Fibroblast of skin of left quadriceps (primary cell): ENCODE measurements at places on chromosomes 3 and 15.

DNA sequence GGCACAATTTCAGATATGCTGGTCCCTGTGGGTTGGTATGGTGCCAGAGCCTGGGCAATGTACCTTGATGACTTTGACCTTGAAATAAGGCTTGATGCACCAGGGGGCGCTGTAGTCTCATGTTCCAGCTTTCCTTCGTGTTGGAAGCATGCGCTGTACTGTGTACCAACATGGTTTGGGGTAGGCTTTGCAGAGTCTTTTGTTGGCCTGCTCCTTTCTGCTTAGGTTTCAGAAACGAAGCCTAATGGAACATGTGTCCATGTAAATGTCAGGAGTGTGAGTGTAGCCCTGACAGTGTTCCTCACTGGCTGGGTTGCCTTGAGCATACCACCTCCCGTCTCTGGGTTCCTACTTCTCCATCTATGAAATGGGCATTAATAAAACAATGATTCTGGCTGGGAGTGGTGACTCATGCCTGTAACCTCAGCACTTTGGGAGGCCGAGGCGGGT, 3.6 kb upstream of the CCR4 start:
- DNase-seq: peak; percentile 56

DNA sequence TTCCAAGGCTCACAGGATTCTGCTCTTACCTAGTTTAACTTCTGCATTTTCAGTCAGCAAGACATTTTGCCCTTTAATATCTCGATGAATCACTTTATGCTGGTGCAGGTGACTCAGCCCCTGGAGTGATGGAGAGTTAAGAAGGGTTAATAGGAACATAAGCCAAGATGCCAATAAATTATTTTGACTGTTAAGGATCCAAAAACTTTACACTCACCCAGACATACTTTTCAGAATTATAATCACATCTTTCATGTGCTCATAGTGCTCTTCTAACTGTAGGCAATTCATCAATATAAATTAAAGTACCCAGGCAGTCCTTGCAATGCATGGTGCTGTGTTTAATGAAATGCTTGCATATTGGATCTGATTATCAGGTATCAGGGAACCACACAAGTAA, 164.1 kb upstream of the SLC2A2 start:
- DNase-seq: no peak

DNA sequence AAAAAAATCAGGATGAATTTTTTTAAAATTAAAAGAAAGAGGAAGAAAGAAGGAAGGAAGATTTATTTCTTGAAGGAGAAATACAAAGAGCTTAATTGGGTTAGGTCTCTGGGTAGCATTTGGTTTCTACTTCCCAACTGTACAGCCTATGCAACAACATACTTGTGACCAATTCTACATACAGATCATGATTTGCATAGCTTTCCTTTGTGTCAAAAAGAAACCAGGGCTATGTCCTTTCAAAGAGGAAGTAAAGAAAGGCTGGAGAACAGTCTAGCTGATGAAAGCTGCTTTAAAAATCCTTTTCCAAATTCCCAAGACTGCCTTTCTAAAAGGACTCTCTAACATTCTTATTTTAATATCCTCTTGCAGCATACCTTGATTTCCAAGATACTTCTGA, 6.1 kb upstream of the HGD start:
- peak; percentile 60 for DNase-seq

DNA sequence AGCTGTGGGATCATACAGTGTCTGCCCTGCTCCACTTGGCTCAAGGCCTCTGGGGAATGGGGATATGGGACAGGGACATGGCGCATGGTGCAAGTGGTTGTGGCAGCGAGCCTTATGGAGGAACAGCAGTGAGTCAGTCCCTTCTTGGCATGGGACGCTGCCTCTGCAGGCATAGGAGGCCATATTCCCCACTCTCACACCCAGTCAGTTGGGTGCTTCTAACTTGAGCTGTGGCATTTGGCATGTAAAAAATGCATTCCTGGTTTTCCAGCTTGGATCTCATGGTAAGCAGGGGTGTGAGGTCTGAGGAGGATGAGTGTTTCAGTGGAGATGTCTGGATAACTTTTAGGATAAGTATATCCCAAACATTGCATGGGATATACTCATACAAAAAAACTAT, 31.6 kb upstream of the UBE2Q2 start:
- DNase-seq: no peak

DNA sequence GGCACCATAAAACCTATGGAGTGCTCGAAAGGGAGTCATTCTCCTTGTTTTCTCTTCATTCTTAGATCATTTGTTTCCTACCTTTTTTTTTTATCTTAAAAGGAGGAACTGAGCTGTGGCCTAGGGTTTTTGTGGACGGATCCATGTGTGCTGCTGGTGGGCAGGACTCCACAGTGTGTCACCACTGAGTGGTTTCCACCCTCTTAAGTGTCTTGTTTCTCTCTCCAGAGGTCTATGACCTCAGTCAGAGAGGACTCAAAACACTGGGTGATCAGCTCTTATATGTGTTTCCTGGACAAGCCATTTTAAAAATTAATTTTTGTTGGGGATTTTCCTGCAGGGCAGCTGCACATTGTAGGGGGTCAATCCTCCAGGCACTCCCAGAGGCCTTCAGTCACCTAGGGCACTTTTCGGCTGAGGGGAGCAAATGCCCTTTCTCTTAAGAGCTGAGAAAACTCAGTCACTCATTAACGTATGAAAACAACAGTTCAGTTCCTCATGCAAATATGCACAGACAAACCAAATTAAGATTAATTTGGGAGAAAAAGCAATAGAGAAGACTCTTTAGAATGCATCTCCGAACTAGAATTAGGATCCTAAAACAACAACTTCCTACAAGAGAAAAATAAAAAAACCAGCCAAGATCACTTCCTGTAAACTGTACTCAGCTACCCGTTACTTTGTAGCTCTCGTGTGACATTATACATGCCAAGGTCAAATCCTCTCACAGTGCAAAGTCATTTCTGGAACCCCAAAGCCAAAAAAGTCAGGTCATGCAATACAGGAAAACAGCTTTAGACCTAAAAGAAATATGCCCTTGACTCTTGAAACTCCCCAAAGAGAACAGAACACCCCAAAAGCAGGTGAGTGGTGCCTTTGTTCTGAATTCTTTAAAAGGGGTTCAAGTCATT, 27.6 kb upstream of the FAM3D start:
- DNase-seq: no peak

- no peak for DNase-seq
Measured at GRCh38 chr15:78682004-78682651, 41.1 kb upstream of the CHRNB4 start.

- peak; percentile 76 for DNase-seq
Measured at GRCh38 chr3:15636028-15636709, 34.6 kb downstream of the BTD start.

DNA sequence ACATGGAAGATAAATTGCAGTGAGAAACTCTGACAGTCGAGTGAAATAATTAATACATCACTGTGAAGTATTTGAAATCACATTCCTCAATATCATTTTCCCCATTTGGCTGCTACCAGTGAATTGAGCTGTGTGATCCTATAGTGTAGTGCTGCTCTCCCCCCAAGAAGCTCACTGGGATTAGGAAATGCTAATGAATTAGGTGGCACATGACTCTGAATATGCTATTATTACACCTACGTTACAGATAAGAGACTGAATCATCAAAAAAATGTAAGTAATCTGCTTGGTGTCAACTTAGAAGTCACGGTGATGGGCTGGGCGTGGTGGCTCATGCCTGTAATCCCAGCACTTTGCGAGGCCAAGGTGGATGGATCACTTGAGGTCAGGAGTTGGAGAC, 34.7 kb upstream of the SYNM start:
- no peak for DNase-seq

DNA sequence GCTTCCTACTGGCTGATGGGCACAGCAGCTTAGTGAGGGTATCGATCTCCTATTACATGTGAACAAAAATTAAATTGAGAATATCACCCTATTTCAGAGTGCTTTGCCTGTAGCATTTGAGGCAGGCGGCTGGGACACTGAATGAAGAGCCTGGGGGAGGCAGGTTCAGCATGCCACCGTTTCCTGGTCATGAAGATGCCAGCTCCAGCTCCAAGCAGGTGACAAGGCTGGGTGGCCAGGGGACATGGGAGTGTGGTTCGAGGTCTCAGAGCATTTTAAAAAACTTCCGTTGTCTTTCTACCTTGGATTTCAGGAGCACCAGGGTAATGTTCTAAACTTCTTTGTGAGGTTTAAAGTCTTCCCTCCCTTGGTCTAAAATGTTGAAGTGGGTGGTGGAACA, 158.2 kb downstream of the RPLP1 start:
- no peak for DNase-seq

DNA sequence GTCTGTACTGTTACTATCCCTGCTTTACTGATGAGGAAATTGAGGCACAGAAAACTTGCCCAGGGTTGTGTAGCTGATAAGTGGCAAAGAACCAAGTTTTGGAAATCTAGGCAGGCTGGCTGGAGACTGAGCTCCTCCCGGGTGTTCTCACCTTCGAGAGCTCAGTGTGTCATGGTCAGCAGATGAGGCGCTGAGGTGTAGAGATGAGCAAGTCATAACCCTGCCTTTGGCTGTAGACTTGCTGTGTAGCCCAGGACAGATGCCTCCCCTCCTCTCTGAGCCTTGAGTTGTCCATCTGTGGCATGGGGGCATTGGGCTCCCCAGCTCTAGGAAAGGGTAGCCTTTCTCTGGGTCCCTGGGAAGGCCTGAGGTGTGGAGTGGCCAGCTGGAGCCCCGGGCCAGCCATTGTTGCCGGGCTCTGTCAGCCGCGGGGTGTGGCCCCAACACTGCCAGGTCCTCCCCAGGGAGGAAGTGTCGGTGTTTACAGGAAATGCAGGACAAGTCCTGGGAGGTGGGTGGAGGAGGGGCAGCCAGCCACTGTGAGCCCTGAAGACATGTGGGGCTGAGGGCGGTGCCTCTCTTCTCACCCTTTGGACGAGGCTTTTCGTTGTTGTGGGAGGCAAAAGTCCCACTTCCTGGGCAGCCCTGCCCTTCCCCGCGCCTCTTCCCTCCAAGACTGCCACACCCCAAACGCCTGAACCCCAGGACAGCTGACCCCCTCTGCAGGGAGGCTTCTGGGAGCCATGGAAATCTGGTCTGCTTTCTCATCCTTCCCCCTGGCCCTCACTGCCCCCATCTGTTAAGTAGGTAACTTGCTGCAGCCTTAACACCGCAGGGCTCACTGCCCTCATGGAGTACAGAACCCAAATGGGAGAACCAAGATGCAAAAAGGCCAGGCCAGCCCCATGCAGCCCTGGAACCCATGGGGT, 29.1 kb downstream of the FGD5 start:
- DNase-seq: no peak

DNA sequence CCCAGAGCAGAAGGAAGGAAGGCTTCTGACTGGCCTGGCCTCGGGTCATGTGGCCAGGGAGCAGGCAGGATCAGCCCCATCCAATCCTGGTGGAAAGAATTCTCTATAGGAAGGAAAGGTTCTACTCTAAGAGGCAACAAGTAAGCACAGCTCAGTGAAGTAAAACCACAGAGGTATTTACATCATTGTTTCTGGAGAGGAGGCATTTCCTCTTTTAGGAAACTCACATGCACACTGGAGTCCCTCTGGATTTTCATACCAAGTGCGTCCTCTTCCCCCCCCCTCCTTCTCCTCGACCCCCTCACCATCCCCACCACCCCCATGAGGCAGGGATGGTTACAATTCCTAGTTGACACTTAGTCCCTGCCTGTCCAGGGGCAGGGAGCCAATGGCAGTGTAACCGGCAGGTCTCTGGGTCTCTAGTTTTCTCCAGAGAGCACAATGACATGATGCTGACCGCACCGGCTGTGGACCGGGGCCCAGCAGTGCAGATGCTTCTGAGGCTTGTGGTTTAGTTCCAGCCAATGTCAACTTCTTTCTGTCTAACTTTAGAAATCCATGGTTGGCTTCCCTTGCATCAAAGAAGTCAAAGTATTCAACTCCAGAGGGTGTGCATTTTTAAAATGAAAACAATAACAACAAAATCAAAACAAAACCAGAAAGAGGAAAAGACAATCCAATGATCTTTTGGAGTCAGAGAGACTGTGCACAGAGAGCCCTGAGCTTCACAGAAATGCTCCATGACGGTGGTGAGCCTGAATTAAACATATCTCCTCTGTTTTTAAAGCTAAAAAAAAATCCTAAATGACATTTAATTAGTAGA, 230.3 kb upstream of the TLE3 start:
- DNase-seq: peak; percentile 77

DNA sequence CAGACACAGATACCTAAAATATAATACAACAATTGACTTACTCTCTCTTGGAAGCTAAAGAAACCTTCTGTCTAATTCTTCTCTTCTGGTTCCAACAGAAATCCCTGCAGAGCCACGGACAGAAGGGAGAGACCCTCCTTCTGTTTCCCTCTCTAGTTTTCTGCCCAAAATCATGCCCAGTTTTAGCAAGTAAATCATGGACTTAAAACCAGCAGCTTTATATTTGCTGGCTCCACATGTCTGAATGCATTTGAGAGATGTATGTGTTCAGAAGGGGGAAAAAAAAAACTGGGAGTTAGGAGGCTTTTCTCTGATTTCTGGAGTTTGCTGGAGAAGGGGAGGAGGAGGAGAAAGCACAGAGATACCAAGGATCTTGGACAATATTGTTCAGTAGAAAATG, 147.1 kb downstream of the LSAMP start:
- no peak for DNase-seq

GRCh38 chr15:30903497-30904187, at the start of gene FAN1:
Gene FAN1 (plus strand): TSS chr15:30903915. CDS start chr15:30904664, 749 bp downstream.
- peak; percentile 63 for DNase-seq

GRCh38 chr3:60142009-60142408, 1092.2 kb upstream of the CFAP20DC start:
- DNase-seq: no peak

DNA sequence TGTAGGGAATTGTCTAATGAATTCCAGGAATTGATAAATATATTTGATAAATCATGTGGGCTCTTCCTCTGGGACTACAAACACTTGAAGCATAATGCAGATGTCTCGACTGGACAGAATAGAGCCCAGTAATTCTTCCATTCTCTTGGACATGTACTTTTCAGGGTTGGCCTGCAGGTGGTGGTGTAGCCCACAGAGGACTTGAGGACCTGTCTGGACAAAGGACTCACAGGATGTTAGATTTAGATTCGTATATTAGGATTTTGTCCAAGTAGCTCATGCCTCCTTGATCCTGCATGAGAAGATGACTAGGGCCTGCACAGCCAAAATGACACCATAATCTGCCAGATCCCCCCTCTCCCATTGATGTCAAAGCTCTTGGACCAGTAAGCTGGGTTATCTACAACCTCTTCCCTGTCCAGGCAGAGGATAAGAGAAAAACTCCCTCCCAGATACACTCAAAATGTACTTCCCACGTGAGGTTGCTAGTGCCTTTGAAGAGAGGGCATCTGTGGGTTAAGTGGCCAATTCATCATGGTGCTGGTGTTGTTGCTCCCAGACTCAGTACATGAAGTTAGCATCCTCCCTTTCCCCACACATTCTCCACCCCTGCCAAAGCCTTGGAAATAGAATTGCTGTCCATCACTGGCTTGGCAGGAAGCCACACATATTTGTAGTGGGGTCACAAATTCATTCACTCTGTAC, 88.6 kb upstream of the ZNF280D start:
- peak; percentile 34 for DNase-seq

GRCh38 chr15:75347222-75348033, 589 bp downstream of the NEIL1 start:
- DNase-seq: no peak

DNA sequence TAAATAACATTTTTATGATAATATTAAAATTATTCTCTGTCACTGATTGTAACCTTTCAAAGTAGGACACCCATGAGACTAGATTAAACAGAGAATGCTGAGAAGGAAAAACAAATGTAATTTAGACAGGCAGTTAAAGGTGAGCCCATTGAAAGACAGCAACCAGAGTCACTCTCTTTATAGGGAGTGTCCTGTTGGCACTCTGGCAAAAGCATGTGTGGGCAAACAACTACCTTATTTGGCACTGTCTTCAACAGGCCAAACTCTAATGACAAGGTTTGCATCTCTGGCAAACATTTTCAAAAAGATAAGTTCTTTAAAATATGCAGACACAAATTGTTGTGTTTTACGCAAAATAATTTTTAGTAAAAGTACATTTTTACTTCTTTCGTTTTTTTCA, 29.8 kb downstream of the NFKBIZ start:
- DNase-seq: no peak
